ENCODE measurements at places on chromosomes 12 and 14. TPM values are rescaled to one million over a fixed set of nuclear protein-coding genes. Genes with fewer than 3 reads are reported as not detected.

The GDF3 gene
- 0.19 TPM for total RNA-seq

- DNase-seq: no peak
These were observed 4.3 kb upstream of the PLEKHG7 start for GRCh38 chr12:92698474-92698873.

- DNase-seq: no peak
These were observed 4.2 kb upstream of the GLRX5 start for GRCh38 chr14:95530473-95531276.

DNA sequence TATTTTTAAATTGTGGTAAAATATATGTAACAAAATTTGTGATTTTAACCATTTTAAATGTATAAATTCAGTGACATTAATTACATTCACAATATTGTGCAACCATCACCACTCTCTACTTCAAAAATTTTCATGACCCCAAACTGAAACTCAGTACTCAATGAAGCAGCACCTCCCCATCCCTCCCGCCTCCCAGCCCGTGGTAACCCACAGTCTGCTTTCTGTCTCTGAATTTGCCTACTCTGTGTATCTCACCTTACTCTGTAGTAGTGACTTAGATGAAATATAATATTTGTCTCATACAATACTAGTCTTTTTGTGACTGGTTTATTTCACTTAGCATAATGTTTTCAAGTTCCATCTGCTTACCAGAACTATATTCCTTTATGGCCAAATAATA lies 36.2 kb downstream of the EML1 start:
- no peak for DNase-seq

- no peak for DNase-seq
These were observed 39.9 kb upstream of the BATF start for GRCh38 chr14:75482366-75482765.

Data from left ventricle myocardium inferior (tissue), 1 donor.